SK-N-SH treated with all-trans-retinoic acid at 6 μM for 48 hours (cell line): ENCODE measurements at places on chromosomes 5 and 9.
A peak's percentile ranks its signal among the peaks of the same experiment; 100 is the strongest.

- no peak for ATAC-seq
Measured at GRCh38 chr5:148540647-148541046, 113.7 kb downstream of the HTR4 start.

DNA sequence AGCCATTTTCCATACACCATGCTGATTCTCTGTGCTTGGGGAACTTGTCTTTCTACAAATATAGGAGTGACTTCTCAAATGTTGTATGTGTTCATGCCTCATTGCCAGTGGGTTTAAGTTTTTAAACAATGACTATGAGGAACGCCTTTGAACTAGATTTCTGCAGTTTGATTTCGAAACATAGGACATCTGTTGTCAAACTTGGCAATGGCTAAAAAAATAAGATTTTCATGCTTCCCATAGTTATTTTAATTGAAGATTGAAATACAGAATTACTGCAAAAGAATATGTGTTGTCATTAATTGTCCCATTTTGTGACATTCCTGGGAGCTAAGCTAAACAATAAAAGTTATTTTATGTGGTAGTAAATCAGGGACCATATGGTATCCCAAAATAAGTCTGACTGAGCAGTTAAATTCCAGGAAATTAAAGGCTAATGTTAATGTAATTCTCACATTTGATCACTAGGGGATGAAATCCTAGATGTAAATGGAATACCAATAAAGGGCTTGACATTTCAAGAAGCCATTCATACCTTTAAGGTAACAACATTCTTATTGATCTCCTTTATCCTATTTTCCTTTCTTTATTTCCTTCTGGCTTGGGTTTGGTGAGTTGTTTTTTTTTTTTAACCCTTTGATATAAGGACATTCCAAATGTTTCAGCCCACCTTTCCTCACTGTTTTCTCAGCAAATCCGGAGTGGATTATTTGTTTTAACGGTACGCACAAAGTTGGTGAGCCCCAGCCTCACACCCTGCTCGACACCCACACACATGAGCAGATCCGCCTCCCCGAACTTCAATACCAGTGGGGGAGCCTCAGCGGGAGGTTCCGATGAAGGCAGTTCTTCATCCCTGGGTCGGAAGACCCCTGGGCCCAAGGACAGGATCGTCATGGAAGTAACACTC, 116.7 kb downstream of the GOLPH3 start:
- ATAC-seq = no peak

DNA sequence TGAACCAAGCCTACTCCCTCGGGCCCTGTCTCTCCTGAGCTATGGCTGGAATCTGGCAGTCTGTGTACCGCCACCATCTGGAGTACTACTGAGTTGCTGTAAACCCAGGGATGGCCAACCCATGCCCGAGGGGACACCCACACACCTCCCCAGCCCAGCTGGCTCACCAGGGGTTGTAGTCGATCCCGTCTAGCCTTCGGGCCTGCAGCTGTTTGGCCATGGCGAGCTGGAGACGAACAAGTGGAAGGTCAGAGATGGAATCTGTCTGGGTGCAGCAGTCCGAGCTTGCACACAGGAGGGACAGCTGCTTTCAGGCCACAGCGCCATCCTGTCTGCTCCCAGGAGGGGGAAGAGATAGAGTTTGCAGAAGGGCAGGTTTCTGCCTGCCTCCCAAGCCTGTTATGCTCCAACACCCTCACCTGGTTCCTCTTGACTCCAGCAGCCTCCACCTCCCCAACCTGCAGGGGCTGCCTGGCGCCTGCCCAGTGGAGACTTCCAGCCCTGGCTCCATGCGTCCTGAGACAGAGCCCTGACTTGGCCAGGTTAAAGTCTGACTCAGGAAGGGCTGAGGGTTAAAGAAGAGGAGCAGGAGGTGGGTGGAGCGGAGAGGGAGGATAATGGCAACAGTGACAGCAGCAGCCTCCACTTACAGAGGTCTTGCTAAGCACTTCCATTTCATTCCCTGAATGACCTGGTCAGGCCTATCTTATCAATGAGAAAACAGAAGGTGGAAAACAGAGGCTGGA, 15.8 kb upstream of the SPOUT1 start:
- peak; percentile 74 for ATAC-seq

DNA sequence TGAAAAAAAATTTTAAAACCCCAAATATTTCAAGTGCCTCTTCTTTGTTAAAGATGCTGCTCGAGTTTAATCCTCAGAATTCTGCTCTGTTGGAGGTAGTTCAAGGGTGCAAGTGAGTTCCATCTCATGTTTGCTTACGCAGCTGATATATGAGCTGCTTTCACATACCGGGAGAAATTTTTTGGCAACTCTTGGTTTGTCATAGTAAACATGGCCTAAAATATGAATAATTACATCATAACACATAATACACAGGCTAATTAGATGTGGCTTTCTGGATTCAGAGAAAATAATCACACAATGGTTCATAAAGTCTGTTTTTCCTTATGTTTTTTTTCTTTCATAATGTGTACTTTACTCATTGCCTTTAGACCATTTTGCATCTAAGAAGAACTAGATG, 1134.1 kb downstream of the PTPRD start:
- no peak for ATAC-seq

- ATAC-seq = peak; percentile 67; the same call in 2 of the 3 replicates
Measured at GRCh38 chr5:4700069-4700468, 440.1 kb upstream of the ADAMTS16 start.

GRCh38 chr9:69867081-69867814, 46.6 kb downstream of the CFAP95 start:
- ATAC-seq = peak; percentile 72; the same call in 2 of the 3 replicates

DNA sequence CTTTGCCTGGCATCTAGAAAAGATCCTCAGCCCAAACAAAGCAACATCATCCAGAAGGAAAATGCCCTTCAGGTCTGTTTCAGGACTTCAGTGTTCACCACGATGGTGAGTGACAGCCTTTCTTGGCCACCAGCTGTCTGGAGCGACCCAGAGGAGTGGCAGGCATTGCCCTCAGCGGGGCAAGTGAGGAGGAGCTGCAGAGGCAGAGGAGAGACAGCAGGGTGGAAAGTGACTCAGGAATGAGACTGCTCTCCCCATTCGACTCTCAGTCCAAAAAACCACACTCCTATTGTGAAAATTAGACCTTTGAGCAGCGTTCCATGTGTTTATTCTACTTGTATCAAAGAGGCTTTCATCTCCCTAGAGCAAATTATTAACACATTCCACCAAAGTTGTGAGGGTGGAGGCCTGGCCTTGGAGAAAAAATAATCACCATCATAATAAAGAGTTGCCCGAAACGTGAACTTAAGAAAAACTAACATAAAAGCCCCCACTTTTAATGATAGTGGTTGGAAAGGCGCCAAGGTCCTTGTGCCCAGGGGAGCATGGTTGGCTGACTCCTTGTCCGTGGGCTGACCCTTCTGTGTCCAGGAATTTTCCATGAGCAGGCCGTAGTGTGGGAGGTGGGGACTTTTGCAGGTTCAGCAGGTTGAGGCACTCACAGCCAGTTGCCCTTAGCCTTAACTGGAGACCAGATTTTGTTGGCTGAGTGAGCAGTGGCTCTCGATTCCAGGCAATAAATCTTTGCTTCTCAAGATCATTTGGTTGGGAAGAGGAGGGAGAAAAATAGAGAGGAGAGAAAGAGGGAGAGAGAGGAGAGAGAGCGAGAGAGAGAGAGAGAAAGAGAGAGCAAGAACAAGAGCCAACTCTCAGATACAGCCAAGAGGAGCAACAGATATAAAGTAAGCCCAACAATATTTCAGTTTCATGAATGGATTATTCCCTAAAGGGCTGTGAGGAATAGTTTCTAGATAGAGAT, 125.9 kb upstream of the ANKRD55 start:
- no peak for ATAC-seq

- ATAC-seq = no peak
Measured at GRCh38 chr9:89756891-89757537, 152.2 kb downstream of the GADD45G start.

DNA sequence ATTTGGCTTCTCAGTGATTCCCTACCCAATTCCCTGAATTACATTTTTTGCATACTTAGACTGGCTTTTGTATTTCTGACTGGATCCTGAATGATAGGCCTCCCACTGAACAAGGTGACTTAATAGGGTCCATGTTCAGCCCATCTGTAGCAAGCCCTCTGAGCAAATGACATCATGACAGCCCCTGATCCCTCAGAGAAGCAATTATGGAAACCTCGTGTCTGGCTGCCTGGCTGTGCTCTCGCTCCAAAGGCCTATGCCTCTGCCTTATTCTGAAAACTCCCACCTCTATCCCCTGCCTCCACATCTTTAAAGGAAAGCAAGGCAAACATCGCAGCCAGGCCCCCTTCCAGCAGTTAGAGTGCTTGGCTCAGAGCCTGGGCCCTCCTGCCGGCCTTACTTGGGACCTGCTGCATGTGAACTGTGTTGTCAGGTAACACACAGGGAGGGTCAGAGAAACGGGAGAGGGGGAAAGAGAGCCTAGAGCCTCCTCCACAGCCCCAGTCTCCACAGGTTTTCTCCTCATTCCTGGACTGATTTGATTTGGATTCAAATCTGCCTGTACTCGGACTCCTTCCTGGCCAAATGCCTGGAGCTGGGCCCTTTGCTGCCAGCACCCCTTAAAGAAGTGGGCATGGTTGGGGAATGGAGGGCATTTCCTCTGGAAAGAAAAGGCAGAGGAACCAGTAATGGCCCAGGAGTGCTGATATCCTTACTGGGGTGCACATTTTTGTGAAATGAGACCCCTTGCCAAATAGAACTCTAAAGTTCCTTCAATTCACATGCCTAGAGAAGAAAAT, 3.8 kb downstream of the DCANP1 start:
- ATAC-seq = no peak

DNA sequence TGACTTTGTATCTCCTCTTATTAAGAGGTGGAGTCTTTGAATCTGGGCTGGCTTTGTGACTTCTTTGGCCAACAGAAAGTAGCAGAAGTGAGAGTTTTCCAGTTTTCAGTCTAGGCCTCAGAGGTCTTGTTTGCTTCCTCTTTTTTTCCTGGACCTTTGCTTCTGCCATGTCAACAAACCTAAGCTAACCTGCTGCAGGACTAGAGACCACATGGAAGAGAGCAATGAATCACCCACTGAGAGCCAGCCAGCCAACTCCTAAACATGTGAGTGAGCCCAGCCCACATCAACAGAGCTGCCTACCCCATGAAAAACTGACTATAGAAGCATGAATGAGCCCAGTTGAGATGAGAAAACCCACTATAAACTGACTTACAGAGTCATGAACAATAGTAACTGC, 29.9 kb downstream of the MRPL22 start:
- ATAC-seq = no peak

DNA sequence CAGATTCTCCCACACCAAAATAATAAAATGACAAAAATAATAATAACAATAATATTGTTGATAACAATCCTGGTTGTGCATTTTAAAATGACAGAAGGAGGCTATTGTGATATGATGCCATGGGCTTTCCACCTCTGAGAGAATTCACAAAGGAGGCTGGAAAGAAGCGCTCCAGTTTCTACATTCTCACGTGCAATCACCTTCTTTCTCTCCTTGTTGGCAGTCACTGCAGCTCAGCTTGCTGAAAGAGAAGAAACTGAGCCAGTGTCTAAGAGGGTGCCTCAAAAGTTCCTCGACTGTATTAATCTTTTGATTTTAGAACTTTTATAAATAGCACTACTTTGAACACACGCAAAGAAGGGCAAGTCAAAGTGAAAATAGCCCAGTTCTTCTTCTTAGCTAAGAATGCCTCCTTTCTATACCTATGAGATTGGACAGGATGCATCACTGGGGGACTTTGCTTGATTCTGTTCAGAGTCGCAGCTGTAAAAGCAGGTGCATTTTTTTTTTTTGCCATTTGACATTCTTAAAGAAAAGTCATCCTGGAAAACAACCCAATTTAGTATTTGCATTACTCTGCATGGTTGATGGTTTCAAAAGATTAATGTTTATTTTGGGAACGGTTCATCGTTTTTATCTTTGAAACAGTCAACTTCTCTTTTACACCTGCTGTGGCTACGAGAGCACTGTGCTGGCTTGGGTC, 12.4 kb upstream of the SUB1 start:
- ATAC-seq = no peak

DNA sequence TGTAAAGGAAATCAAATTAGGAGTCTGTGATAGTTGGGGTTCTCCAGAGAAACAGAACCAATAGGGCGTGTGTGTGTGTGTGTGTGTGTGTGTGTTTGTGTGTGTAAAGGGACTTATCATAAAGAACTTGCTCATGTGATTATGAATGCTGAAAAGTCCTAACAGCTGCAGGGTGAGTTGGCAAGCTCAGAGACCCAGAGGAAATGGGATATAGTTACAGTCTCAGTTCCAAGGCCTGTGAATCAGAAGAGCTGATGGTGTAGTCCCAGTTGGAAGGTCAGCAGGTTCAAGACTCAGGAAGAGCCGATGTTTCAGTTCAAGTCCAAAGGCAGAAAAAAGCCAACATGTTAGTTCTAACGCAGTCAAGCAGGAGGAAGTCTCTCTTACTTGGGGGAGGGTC, 214.2 kb downstream of the ELAVL2 start:
- no peak for ATAC-seq

DNA sequence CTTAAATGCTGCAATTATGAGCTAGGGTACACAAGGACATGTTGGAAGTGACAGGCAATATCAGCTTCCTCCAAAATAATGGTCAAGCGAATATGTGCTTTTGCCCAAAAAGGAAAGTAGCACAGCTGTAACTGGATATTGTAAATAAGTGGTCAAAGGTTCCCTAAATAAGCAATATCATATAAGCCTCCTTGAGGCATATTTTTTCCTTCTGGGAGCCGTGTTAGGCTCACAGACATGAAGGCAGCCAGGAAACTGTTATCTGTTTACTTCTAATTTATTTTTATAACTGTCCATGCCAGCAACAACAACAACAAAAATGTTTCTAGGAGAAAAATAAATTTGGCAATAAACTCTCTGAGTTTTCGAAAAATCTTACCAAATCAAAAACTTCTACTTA, 648.3 kb downstream of the PDE4D start:
- no peak for ATAC-seq

DNA sequence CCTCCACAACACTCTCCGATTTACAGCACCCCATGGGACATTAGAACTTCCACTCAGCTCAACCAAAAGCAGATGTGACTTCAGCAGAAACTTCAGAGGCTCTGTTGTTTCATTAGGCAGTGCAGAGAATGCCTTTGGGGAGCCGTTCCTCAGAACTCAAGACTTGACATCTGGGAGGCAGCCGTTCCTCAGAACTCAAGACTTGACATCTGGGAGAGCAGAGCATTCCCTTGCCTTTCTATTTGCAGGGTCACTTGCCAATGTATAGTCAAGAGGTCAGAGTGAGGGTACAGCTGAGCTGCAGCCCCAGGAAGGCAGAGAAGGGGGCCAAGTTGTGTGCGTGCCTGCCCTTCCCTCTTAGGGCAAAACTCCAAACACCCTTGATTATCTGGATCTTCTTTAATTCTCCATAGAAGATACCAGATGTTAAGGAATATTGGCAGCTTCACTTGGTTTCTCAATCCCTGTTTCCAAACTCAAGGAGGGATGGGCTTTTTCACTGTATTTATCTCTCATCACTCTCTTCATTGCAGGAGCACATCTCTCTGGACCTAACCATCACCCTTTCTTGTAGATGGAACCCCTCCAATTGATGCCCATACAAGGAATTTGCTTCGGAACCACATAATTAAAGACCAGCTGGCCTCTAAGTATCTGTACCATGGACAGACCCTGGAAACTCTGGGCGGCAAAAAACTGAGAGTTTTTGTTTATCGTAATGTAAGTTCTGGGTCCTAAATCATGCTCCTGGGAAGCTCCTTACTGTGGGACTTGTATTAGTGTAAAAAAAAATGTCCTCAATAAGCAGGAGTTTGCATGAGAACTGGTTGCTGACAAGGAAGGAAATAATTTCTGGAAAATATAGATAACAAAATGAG, 25.6 kb downstream of the TGFBI start:
- no peak for ATAC-seq
